Neural crest cell (in vitro differentiated cells): ENCODE measurements at places on chromosomes 5 and 9. TPM values are rescaled to one million over a fixed set of nuclear protein-coding genes. Genes with fewer than 3 reads are reported as not detected.

- peak overlapping the region; percentile 81 for H3K27ac ChIP-seq
- H3K4me3 ChIP-seq: peak overlapping the region; percentile 90
- peaks cover 9% of the 10 kb centered on the region for H3K4me1 ChIP-seq
- no peaks in the 10 kb centered on the region for H3K27me3 ChIP-seq
- H3K36me3 ChIP-seq: no peaks in the 10 kb centered on the region
- DNase-seq: no peak
These were observed 779 bp downstream of the PKN3 start for GRCh38 chr9:128702949-128703615.

GRCh38 chr9:70525519-70525918 is 111.1 kb upstream of the KLF9 start:
- no peaks in the 10 kb centered on the region for H3K4me1 ChIP-seq
- peaks cover 3% of the 10 kb centered on the region for H3K27me3 ChIP-seq
- no peaks in the 10 kb centered on the region for H3K36me3 ChIP-seq
- no peak overlapping the region for H3K27ac ChIP-seq

DNA sequence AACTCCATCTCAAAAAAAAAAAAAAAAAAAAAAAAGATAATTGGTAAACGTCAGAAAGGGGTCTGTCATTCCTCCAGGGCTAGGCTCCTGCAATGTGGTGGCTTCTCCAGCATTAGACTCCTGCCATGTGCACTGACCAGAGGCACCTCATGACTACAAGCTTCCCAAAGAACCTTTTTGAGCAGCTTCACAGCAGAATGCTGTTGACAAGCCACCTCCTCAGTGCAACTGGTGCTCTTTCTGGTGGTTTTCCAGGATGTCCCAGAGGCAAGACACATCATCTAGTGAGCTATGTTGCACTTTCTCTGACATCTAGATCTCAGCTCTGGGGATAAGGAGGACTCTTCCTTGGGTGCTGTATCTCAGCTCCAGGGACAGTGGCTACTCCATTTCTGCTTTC is 11.6 kb downstream of the RPL37 start:
- no peaks in the 10 kb centered on the region for H3K27me3 ChIP-seq
- H3K36me3 ChIP-seq: peaks cover 22% of the 10 kb centered on the region
- DNase-seq: no peak
- peaks cover 9% of the 10 kb centered on the region for H3K4me1 ChIP-seq
- H3K27ac ChIP-seq: peak overlapping the region; percentile 48

GLDC gene
- 37.4 and 37.8 TPM in 2 replicates for total RNA-seq

DNA sequence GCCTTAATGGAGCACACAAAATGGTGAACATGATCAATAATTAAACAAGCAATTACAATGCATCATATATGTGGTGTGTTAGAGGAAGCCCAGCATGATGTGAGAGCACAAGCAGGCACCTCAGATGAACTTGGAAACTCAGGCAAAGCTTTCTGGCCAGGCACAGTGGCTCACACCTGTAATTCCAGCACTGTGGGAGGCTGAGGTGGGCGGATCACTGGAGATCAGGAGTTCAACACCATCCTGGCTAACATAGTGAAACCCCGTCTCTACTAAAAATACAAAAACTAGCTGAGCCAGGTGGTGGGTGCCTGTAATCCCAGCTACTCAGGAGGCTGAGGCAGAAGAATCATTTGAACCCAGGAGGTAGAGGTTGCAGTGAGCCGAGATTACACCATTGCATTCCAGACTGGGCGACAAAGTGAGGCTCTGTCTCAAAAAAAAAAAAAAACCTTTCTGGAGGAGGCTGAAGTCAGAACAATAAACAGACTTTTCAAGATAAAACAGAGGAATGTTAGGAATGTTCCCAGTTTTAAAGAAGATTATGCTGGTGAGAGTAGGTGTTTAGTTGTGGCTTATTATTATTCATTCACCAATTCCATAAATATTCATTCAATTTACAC is 159.4 kb downstream of the CEMIP2 start:
- no peaks in the 10 kb centered on the region for H3K36me3 ChIP-seq
- no peaks in the 10 kb centered on the region for H3K4me1 ChIP-seq
- no peak overlapping the region for H3K4me3 ChIP-seq

- peaks cover 61% of the 10 kb centered on the region for H3K4me1 ChIP-seq
- H3K27me3 ChIP-seq: no peaks in the 10 kb centered on the region
- H3K4me3 ChIP-seq: no peak overlapping the region
- no peak for DNase-seq
- no peaks in the 10 kb centered on the region for H3K36me3 ChIP-seq
These were observed 170.3 kb upstream of the WWC1 start for GRCh38 chr5:168121138-168121494.

GRCh38 chr9:16106021-16106571 is 553.3 kb downstream of the CCDC171 start:
- H3K4me1 ChIP-seq: peaks cover 63% of the 10 kb centered on the region
- peak overlapping the region; percentile 83 for H3K27ac ChIP-seq
- peak overlapping the region; percentile 29 for H3K4me3 ChIP-seq
- no peak for DNase-seq

- no peak overlapping the region for H3K4me3 ChIP-seq
- peaks cover 11% of the 10 kb centered on the region for H3K4me1 ChIP-seq
- no peak for DNase-seq
- peaks cover 83% of the 10 kb centered on the region for H3K27me3 ChIP-seq
These were observed 18.6 kb upstream of the CEP72 start for GRCh38 chr5:593511-593910.

CXCL14 gene
- total RNA-seq: not detected in 2 replicates

GRCh38 chr5:137923856-137924255 is 34.6 kb downstream of the PKD2L2 start:
- H3K4me1 ChIP-seq: no peaks in the 10 kb centered on the region
- no peak overlapping the region for H3K4me3 ChIP-seq
- DNase-seq: no peak
- no peaks in the 10 kb centered on the region for H3K27me3 ChIP-seq
- H3K36me3 ChIP-seq: peaks cover 1% of the 10 kb centered on the region
- no peak overlapping the region for H3K27ac ChIP-seq

DNA sequence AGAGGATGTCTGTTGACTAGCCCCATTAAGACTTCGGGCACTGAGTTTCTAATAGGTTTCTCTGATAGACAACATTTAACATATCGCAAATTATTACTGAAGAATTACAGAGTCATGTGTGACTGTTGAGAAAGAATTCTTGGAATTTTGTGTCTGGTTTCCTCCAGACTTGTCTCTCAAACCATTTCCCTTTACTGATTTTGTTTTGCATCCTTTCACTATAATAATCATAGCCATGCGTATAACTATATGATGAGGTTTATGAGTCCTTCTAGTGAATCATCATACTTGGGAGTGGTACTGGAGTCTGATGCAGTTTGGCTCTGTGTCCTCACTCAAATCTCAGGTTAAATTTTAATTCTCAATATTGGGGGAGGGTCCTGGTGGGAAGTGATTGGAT is 27.0 kb downstream of the ZNF169 start:
- H3K27me3 ChIP-seq: no peaks in the 10 kb centered on the region
- peak overlapping the region; percentile 59 for H3K27ac ChIP-seq
- H3K4me3 ChIP-seq: no peak overlapping the region
- H3K36me3 ChIP-seq: peaks cover 25% of the 10 kb centered on the region
- DNase-seq: no peak

DNA sequence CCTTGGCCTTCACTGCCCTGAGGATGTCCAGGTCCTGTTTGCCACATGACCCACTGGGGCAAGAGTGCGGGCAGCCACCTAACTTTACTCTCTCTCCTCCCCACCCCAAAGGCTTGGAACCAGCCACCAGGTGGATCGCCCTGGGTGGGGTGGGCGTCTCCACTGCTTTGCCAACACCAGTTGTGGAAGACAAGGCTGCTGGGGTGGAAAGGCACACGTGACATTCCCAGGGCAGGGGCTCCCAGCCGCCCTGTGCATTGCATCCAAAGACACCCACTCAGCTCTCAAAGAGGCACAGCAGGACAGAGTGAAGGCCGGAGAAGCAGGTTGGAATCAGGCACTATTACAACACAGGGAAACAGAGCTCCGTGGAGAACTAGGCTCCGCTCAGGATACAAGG is 162.2 kb downstream of the OLFM1 start:
- no peak for DNase-seq
- H3K27me3 ChIP-seq: peaks cover 4% of the 10 kb centered on the region
- no peaks in the 10 kb centered on the region for H3K36me3 ChIP-seq
- H3K27ac ChIP-seq: no peak overlapping the region

- H3K4me3 ChIP-seq: no peak within 1 kb of the TSS
- DNase-seq: no peak
- peaks cover 17% of the 10 kb centered on the region for H3K4me1 ChIP-seq
- no peak within 1 kb of the TSS for H3K27ac ChIP-seq
These were observed at the start of gene RANBP3L for GRCh38 chr5:36301858-36302603. Gene RANBP3L, minus strand, starts transcription at chr5:36301902. Its CDS starts 486 bp downstream, at chr5:36301416.

SERF1A gene
- 12.3 and 20.1 TPM in 2 replicates for total RNA-seq
